ENCODE measurements at places on chromosomes 7 and 10.

GRCh38 chr7:156578578-156578940 lies 62.0 kb upstream of the RNF32 start:
- DNase-seq: no peak

- DNase-seq: no peak
These were observed 42.9 kb upstream of the PCBD1 start for GRCh38 chr10:70931168-70931815.

DNA sequence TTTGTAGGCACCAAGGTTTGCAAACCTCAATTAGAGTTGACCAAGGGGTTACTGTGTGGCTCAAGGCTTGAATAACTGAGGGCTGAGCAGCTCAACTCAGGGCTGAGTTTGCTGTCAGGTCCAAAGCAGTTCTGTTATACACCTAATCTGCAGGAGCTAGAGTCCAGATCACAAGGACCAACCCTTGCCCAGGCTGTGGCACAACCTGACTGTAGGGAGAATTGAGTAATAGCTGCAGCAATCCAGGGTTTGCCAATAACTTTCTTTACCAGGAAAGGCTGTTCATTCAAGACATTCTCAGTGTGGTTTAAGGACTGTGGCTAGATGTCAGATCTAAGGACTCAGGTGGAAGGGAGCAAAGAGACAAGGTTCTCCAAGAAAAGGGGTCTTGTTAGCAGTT lies 115.6 kb upstream of the IMMP2L start:
- DNase-seq: no peak

- no peak for DNase-seq
These were observed 59.5 kb upstream of the C1QL3 start for GRCh38 chr10:16581202-16581601.

GRCh38 chr10:31148951-31149350 lies 117.3 kb upstream of the ZNF438 start:
- no peak for DNase-seq

DNA sequence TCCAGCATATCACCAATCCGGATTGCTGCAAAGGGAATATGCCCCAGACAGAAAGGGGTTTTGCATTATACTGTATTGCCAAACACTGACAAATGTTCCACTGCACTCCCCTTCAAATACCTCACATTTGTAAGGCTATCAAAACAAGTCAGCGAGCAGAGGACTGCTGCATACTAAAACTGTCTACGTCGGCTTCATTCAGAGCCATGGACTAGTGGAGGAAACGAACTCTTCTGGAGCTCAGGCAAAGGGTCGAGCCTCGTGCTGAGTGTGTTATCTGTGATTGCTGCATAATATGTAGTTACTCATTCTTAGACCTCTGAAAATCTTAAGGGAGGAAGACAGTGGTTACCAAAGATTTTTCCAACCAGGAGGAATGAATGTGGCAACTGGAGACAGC lies 200.2 kb downstream of the DYNC1I1 start:
- DNase-seq: no peak

DNA sequence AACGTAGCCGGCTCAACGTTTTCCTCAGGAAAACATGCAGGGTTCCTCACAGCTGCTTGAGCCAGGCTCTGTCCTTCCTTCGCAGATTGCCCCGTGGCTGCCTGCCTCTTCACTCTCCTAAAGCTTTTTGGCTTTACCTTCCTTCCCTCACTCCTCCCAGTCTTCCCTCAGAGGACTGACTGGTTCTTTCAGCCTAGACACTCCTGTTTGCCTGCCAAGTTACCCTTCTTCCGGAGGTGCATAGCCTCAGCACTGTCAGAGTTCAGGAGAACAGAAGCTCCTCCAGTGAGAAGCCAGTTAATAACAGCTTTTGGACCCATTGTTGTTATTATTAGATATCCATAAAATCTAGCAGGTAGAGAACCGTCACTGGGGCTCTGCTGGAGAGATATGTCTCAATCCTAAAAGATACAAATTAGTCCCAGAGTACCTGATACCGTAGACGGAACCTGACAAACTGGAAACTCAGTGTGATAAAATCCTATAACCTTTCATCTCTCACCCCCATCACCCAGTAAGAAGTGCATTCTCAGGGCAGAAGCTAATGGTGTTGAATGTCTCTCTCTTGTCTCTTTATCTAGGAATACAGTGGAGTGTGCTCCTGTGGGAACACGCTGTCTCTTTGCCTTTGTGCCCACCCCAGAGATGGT lies 79.6 kb downstream of the SND1 start:
- no peak for DNase-seq

- DNase-seq: no peak
These were observed 311.4 kb upstream of the AKR1E2 start for GRCh38 chr10:4514445-4515108.

GRCh38 chr7:91198371-91198770 lies 65.9 kb upstream of the FZD1 start:
- DNase-seq: no peak

DNA sequence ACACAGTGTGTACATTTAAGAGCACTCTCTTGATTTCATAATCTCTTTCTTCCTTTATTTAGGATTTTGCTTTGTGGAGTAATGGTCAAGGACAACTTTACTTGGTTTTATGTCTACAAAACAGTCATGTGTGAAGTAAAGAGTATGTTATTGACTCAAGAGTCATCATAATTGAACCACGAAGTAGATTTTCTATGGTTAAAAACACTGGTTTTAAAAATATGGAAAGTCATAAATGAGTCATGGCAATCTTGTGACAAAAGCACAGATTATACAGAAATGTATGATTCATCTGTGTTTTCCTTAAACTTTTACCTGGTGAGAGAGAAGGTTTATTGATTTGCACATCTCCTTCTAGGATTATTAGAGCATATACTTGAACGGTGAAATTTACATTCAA lies 969.7 kb downstream of the GATA3 start:
- DNase-seq: no peak

DNA sequence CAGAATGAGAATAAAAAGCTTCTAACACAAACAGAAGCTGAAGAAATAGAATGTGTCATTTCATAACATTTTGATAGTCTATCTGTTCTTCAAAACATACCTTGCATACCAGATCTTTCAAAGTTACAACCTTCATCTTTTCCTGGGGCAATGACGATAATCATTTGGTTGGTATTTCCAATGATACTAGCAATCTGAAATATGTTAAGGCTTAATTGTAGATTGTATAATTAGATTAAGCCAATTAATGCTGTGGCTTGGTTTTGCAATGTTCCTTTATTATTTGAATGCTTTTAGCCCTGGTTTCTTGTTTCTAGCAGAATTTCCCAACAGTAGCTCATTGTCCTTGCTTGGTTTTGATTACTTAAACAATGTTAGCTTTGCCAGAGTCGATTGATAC lies 84.6 kb downstream of the CABCOCO1 start:
- no peak for DNase-seq

DNA sequence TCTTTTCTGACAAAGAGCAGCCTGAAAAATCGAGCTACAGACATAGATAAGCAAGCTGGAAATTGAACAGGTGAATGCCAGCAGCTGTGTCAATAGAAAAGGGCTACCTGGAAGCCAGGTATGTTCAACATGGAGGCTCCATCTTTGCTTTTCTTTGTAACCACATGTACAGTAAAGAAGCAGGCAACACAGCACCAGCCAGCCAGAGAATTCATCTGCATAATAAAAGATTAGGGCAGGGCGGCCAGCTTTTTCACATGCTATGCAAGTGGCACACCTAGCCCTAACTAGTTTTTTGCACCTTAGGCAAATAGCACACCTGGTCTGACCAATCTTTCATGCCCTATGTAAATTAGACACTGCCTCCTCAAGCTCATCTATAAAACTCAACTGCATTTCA lies 25.7 kb downstream of the COG5 start:
- DNase-seq: no peak

DNA sequence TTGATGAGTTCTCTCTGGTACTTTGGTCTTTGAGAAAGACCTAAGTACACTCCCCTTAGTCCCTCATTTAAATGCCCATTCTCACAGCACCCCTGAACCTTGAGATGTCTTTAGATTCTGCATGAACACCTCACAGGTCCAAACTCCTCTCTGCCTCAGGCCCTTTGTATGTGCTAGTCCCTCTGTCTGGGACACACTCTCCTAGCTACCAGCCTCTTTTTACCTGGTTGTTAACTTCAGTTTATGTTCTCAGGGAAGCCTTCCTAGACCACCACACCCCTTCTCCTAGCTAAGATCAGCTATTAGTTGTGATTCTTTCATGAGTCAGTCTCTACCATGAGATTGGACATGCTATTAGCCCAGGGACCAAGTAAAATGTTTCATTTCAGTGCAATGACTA lies 86.4 kb downstream of the PLCE1 start:
- DNase-seq: no peak

- DNase-seq: no peak
These were observed 131.1 kb downstream of the WDR37 start for GRCh38 chr10:1187151-1187854.

DNA sequence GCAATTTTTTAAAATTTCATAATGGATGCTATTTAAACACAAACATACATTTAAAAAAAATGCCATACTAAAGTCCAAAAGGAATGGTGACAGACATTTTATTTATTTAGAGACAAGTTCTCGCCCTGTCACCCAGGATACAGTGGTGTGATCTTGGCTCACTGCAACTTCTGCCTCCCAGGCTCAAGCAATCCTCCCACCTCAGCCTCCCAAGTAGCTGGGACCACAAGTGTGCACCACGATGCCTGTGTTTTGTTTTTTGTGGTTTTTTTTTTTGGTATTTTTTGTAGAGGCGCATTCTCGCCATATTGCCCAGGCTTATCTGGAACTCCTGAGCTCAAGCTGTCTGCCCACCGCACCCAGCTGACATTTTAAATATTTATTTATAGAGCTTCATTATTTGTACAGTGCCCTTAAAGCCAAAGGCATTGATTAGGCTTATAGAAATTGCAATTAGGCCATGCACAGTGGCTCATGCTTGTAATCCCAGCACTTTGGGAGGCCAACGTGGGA lies 703.5 kb downstream of the AUTS2 start:
- DNase-seq: no peak

GRCh38 chr7:50542132-50542531 lies 23.1 kb downstream of the DDC start:
- DNase-seq: no peak

DNA sequence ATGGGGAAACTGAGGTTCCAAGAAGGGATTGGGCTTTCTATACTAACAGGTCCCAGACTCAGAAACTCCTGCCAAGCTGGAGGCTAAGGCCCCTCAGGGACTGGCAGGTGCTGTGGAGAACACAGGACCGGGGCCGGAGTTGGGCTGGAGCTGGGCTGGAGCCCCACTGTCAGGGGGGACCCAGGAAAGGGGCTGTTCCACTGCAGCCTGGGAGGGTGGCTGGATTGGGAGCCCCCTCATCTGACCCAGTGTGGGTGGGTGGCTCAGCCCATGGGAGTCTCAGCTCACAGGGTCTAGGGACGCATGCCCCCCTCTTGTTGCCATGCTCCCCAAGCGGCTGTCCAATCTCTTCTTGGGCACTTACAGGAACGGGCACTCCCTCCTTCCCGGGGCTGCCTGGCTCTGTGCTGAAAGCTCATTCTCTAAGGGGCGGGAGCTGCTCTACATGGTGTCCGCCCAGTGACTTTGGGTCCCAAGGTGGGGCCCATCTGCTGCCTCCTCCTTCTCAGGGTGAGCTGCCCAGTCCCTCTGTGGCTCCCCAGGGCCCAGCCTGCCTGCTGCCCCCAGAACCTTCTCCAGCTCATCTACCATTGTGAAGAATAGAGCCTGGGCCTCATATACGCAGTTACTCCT lies 126.5 kb downstream of the MYL10 start:
- no peak for DNase-seq

- DNase-seq: no peak
These were observed 37.9 kb upstream of the ADD3 start for GRCh38 chr10:109969760-109970346.

GRCh38 chr7:133699386-133699785 lies 427.8 kb upstream of the LRGUK start:
- DNase-seq: no peak

DNA sequence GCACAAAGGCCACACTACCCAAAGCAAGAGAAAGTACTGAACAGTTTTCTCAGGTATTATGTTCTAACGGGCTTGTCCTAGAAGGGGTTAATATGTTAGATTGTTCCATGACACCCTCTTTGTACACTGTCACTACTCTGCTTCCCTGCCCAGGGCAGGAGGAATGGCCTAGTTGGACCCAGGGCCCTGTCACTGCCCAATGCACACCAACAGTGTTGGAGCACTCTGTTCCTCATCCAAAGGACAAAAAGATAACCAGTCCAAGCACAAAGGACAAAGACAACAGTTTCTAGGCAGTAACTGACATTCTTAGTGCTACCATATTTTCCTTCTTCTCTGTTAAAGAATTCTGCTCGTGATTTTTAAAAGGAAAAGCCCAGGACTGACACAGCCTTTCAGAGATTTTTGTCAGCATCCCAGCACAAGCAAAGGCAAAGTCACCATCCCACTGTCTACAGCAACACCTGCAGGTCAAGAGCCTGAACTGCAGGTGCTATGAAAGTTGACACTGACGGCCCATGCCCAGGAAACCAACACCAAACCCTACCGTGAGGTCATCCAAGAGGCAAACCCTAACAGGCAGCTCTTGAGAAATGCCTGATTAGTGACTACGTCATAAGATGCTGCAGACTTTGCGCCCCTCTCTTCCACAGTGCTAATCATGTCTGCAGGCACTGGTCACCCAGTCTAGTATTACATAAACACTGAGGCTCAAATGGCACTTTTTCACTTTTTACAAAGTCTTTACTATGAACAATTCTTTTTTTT lies 13.2 kb downstream of the NUDCD3 start:
- peak; percentile 55 for DNase-seq

DNA sequence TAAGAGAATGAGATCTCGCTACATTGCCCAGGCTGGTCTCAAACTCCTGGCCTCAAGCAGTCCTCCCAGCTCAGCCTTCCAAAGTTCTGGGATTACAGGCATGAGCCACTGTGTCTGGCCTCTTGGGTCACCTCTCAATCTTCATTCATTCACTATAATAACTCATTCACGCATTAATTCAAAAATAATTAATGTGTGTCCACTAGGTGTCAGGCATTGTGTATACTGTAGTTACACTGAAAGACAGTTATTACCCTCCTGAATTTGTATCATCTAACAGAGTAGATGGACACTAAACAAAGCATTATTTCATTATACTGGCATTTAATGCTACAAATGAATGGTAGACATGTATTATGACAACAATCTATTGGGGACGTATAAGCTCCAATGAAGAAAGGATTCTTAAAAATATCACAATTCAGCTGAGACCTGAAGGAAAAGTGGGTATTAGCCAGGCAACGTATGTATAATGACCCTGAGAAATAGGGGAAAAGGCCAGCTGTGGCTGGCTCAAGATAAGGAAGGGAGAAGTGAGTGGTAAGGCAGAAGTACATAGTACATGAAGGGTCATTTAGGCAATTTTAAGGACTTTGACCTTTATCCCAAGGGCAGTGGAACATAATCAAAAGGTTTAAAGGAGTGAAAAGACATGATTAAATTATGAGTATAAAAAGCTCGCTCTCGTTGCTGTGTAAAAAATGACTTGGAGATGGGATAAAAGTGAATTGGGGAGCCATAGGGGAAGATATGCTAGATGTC lies 150.7 kb downstream of the BTAF1 start:
- no peak for DNase-seq

Data from activated CD4-positive, CD25-positive, alpha-beta regulatory T cell treated with anti-CD3 and anti-CD28 coated beads, Interleukin-2, amount 50 U/mL, for 72 hours (primary cell).